ENCODE measurements at places on chromosomes 5 and 9. TPM values are rescaled to one million over a fixed set of nuclear protein-coding genes. Genes with fewer than 3 reads are reported as not detected.

DNA sequence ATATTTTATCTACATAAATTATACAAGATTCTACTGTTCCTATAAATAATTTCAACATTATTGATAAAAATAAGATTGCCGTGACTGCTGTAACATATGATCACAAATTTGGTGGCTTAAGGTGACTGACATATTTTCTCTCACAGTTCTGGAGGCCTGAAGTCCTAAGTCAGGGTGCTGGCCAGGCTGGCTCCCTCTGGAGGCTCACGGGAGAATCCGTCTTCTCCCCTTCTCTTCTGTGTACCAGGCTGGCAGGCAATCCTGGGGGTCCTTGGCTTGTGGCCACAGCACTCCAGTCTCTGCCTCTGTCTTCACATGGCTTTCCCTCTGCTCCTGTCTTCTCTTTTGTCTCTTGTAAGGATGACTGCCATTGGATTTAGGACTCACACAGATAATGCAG, 31.7 kb upstream of the IRX2 start:
- H3K27ac ChIP-seq, result no peak overlapping the region
- no peak overlapping the region for H3K4me3 ChIP-seq
- H3K36me3 ChIP-seq, result no peaks in the 10 kb centered on the region
- no peak for DNase-seq
- no peaks in the 10 kb centered on the region for H3K27me3 ChIP-seq

DNA sequence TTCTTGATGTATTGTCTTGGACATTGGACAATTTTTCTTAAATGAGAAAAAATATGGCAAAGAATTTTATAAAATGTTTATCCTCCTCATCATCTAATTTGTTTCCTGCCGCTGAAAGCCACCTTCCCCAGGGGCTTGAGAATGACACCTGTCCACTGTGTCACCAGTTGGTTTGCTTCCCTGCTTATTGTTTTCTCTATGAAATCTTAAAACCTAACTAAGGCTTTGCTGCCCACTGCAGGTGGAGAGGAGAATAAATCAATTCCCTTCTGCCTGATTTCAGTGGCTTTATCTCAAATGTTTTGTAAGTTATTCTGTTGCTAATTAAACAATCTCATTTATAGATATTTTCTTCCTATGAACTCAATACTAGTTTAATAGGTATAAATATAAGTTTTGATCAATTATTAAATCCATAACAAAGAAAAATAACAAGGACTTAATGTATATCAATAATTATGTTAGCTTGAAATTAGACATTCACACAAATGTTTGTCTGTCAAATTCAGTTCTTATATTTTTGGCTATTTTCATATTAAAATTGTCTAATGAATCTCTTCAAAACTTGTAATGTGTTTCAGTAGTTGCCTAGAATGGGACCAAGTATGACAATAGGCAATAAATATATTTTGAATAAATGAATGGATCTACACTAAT, 822.5 kb downstream of the PTPRD start:
- no peaks in the 10 kb centered on the region for H3K27me3 ChIP-seq
- H3K4me1 ChIP-seq, result no peaks in the 10 kb centered on the region
- no peaks in the 10 kb centered on the region for H3K36me3 ChIP-seq
- H3K27ac ChIP-seq, result no peak overlapping the region
- no peak for DNase-seq
- no peak overlapping the region for H3K4me3 ChIP-seq

- no peaks in the 10 kb centered on the region for H3K27me3 ChIP-seq
- no peak overlapping the region for H3K27ac ChIP-seq
- H3K36me3 ChIP-seq, result peaks cover 45% of the 10 kb centered on the region
Observed at GRCh38 chr9:128933731-128934130, 12.9 kb downstream of the PHYHD1 start.

DNA sequence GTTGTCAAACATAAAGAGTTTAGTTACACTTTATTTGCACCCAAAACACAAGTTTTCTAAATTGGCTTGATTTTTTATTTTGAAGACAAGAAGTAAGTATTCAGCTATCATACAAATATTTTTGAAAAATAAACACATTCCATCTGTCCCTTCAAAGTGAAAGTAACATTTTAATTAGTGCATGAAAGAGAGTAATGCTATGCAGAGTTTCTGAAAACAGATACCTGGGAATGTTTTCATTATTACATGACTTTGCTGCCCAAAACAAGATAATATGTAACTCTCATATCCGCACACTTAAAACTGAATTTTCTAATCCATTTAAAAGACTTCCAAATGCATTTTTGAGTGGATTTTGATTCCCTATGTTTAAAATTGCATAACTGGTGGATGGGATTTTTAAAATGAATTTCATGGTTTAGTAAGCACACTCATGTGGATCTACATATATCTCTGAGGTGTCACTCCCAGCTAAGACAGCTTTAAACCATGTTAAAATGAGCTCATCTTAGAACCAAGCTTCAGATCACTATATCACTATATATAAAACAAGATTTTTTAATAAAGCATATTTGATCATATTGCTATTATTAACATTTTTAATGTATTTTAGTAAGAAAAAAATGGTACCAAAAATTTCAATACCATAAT, 127.5 kb downstream of the ATPSCKMT start:
- H3K4me1 ChIP-seq, result no peaks in the 10 kb centered on the region
- H3K36me3 ChIP-seq, result no peaks in the 10 kb centered on the region
- H3K27me3 ChIP-seq, result no peaks in the 10 kb centered on the region
- DNase-seq, result no peak
- no peak overlapping the region for H3K27ac ChIP-seq

IGFBPL1 gene
- 1.7 TPM for total RNA-seq

MEIKIN gene
- not detected for total RNA-seq
